ENCODE measurements at places on chromosomes 1 and 21.

GRCh38 chr1:5885471-5886139 is 106.6 kb downstream of the NPHP4 start:
- no peak overlapping the region for H3K4me3 ChIP-seq
- H3K27ac ChIP-seq = no peak overlapping the region
- no peaks in the 10 kb centered on the region for H3K4me1 ChIP-seq
- H3K36me3 ChIP-seq = no peaks in the 10 kb centered on the region
- DNase-seq = no peak
- H3K27me3 ChIP-seq = no peaks in the 10 kb centered on the region

- peaks cover 23% of the 10 kb centered on the region for H3K4me1 ChIP-seq
- no peaks in the 10 kb centered on the region for H3K36me3 ChIP-seq
- H3K27me3 ChIP-seq = no peaks in the 10 kb centered on the region
- DNase-seq = no peak
- no peak overlapping the region for H3K4me3 ChIP-seq
Measured at GRCh38 chr1:116852910-116853309, 56.8 kb upstream of the PTGFRN start.

GRCh38 chr1:61461406-61462384 is 263.2 kb downstream of the TM2D1 start:
- H3K4me3 ChIP-seq = no peak overlapping the region
- peaks cover 5% of the 10 kb centered on the region for H3K27me3 ChIP-seq
- no peak overlapping the region for H3K27ac ChIP-seq
- H3K36me3 ChIP-seq = no peaks in the 10 kb centered on the region

- no peaks in the 10 kb centered on the region for H3K27me3 ChIP-seq
- no peak overlapping the region for H3K4me3 ChIP-seq
- no peak for DNase-seq
- no peaks in the 10 kb centered on the region for H3K4me1 ChIP-seq
Measured at GRCh38 chr1:201816309-201816854, 12.6 kb upstream of the IPO9 start.

- no peak for DNase-seq
- H3K4me3 ChIP-seq = no peak overlapping the region
- no peaks in the 10 kb centered on the region for H3K4me1 ChIP-seq
- no peaks in the 10 kb centered on the region for H3K36me3 ChIP-seq
- H3K27ac ChIP-seq = no peak overlapping the region
Measured at GRCh38 chr21:40210251-40210650, 343.0 kb downstream of the PCP4 start.

DNA sequence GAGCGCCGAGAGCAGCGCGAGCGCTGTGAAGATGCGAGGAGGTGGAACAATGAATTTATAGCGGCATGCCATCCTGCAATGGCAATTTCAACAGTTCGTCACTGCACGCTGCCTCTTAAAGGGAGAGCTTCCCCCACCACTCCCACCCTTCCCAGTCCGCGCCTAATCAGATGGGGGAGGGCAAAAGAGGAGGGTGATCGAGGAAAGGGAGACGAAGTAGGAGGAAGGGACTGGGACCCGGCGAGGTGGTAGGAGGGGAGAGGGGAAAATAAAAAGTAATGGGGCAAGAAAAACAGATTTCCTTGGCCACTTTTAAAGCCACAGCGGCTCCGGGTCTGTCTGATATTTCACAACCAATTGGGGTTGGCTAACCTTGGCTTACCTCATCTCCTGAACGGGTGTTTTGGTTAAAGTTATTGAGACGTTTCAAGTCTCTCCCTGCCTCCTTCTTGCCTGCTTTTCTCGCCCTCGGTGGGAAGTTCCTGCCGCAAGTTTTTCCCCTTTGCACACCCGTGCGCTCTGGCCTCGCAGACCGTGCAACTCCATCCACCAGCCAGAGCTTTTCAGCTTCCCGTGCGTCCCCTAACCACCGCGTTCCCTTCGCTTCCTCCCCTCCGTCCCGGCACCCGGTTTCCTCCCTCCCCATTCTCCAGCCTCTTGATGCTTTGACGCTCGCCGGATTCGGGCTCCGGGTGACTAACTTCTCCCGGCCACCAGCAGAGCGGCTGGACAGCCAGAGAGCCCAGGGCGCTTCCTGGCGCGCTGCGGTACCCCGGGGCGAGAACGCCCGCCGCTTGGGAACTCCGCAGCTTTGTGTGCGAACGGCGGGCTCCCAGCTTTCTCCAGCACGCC is at the start of gene ADAMTS5:
ADAMTS5 (minus strand) TSS at position 27 of the 852 bp plus-strand sequence. CDS start 697 bp downstream, outside the sequence.
- H3K4me3 ChIP-seq = no peak within 1 kb of the TSS
- H3K27ac ChIP-seq = no peak within 1 kb of the TSS
- no peaks in the 10 kb centered on the region for H3K36me3 ChIP-seq
- H3K27me3 ChIP-seq = peaks cover 44% of the 10 kb centered on the region
- H3K4me1 ChIP-seq = no peaks in the 10 kb centered on the region
- DNase-seq = no peak

DNA sequence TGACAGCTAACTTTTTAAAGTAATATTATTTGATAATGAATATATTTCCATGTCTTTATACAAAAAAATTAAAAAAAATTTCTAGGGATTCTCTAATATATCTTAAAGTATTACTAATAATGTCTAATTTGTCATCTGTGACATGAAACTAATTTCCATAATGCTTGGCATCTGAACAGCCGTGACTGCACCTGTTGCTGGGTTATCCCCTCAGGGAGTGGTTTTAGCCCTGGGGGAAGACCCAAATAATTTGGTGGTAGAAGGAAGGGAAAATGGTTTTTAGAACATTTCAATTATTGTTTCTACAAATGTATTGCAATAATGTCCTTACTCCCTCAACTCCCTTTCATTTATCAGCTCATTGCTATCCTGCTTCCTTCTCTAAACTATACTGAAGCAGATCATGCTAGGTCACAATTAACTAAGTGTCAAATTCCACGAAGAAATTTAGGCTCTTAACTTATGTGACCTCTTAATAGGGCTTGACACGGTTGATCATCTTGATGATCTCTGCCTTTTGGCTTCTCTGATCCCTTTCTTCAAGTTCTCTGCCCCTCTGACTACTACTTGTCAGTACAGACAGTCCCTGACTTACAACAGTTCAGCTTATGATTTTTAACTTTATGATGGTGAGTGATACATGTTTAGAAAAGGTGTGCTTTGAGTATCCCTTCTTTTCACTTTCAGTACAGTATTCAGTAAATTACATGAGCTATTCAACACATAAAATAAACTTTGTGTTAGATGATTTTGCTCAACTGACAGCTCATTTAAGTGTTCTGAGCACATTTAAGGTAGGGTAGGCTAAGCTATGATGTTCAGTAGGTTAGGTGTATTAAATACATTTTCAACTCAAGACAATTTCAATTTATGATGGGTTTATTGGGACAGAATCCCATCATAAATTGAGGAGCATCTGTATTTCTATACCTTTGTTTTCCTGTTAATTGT is 26.4 kb upstream of the DPH5 start:
- no peak for DNase-seq
- peaks cover 34% of the 10 kb centered on the region for H3K36me3 ChIP-seq
- no peak overlapping the region for H3K27ac ChIP-seq
- H3K4me1 ChIP-seq = peaks cover 9% of the 10 kb centered on the region
- H3K27me3 ChIP-seq = no peaks in the 10 kb centered on the region

DNA sequence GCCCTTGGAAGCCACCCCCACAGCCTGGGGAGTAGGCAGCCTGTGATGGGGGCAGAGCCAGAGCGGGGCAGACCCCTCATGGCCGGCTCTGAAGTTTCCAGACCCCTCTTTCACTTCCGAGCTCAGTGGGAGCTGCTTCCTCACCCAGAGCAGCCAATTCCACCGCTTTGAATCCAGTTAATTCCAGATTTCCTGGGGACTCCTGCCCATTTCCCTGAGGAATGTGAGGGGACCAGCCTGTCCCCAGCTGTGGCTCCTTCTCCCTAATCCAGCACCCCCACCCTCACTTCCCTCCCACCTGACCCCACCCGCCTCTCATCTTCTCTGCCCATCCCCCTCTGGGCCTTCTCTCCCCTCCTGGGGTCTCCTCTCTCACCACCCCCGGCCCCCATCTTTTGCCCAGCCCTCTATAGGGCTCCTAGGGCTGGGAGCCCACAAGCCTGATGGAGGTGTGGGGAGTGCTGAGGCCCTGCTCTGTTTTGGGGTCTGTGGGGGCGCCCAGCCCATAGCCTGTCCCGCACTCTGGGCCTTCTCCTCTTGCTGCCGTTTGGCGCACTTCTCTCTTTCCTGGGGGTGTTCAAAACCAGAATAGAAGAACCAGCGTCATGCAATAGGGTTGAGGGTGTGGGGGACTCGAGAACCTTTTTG is 26.2 kb upstream of the TNFRSF1B start:
- H3K27ac ChIP-seq = no peak overlapping the region
- no peaks in the 10 kb centered on the region for H3K27me3 ChIP-seq
- peaks cover 38% of the 10 kb centered on the region for H3K4me1 ChIP-seq
- DNase-seq = no peak

- peaks cover 8% of the 10 kb centered on the region for H3K27me3 ChIP-seq
- no peak overlapping the region for H3K27ac ChIP-seq
- no peak overlapping the region for H3K4me3 ChIP-seq
- no peaks in the 10 kb centered on the region for H3K36me3 ChIP-seq
- no peak for DNase-seq
Measured at GRCh38 chr1:170578359-170578758, 46.4 kb downstream of the GORAB start.

DNA sequence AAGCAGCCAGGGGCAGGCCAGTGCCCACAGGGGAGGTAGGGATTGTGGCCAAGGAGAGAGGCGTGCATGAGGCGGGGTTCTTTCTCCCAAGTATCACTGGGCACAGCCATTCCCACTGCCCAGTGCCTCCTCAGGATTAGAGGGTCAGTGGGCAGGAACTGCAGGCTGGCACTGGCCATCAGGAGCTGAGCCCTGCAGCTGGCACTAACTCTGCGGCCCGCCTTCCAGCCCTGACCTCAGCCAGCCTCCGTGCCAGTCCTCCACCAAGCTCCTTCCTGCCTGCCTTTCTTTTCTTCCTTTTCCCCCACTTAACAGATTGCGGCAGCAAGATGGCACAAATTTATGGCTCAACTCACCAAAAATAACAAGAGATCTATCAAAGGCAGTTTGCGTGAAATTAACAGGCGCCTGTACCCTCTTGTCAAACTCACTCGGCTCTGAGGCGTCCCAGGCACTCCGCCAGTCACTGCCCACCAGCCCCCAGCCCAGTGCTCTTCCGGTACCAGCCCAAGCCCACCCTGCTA is 11.1 kb downstream of the ADGRB2 start:
- no peak overlapping the region for H3K4me3 ChIP-seq
- H3K27ac ChIP-seq = no peak overlapping the region
- no peak for DNase-seq
- peaks cover 21% of the 10 kb centered on the region for H3K4me1 ChIP-seq

All from activated naive CD4-positive, alpha-beta T cell treated with anti-CD3 and anti-CD28 coated beads, Interleukin-2, amount 10 ng/mL, durations not matched to agents 7 days and 5 days (primary cell).